ENCODE measurements at places on chromosomes 7 and 10.

- no peak for DNase-seq
These were observed 9.8 kb downstream of the TNS3 start for GRCh38 chr7:47572094-47572445.

GRCh38 chr10:117165538-117166417 lies 27.7 kb upstream of the VAX1 start:
- DNase-seq: peak; percentile 88

- DNase-seq: no peak
These were observed 68.9 kb upstream of the NFE2L3 start for GRCh38 chr7:26083113-26083512.

DNA sequence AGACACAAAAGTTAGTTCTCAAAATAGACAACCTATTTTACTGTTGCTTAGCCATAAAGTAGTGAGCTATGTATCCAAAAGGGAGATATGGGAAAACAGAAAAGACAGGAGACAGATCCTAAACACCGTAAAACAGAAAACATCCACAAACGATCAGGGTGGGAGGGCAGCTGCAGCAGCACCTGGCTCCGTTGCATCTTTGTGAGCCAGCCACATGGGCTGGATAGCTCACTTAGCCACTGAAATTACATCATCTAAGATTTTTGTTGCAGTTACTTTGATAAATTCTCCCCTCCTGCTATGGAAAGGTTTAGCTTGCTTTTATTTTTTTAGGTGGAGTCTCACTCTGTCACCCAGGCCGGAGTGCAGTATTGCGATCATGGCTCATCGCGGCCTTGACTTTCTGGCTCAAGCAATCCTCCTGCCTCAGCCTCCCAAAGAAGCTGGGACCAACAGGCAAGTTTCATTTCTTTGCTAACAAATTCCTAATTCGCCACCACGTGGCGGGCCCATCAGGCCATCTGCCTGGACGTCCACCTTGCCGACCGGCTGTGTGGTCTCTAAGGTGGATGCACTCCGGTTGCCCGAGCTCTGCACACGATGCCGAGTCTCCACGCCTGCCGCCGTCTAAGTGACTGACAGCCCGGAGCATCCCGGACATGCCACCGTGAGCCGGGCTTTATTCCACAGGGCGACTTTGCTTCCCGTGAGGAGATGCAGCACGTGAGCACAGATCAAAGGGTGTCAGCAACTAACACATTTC lies 159.8 kb downstream of the DIP2C start:
- DNase-seq: no peak

GRCh38 chr10:133474027-133474426 lies 20.3 kb downstream of the SCART1 start:
- DNase-seq: no peak

DNA sequence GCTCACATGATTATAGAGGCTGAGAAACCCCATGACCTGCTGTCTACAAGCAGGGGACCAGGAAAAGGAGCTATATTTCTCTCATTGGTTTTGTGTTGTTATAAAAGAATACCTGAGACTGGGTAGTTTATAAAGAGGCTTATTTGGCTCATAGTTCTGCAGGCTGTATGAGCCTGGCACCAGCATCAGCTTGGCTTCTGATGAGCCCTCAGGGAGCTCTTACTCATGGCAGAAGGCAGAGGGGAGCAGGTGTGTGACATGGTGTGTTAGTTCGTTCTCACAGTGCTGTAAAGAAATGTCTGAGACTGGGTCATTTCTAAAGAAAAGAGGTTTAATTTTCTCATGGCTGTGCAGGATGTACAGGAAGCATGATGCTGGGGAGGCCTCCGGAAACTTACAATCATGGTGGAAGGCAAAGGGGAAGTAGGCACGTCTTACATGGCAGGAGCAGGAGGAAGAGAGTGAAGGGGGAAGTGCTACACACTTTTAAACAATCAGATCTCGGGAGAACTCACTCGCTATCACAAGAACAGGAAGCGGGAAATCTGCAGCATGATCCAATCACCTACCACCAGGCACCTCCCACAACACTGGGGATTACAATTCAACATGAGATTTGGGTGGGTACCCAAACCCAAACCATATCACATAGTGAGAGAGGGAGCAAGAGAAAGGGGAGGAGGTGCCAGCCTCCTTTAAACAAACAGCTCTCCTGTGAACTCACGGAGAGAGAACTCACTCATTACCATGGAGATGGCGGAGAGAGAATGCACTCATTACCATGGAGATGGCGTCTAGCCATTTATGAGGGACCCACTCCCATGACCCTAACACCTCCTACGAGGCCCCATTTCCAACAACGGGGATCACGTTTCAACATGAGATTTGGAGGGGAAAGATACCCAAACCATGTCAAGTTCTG lies 133.4 kb downstream of the JCAD start:
- DNase-seq: no peak

GRCh38 chr7:45185028-45185863 lies 27.7 kb downstream of the RAMP3 start:
- no peak for DNase-seq

DNA sequence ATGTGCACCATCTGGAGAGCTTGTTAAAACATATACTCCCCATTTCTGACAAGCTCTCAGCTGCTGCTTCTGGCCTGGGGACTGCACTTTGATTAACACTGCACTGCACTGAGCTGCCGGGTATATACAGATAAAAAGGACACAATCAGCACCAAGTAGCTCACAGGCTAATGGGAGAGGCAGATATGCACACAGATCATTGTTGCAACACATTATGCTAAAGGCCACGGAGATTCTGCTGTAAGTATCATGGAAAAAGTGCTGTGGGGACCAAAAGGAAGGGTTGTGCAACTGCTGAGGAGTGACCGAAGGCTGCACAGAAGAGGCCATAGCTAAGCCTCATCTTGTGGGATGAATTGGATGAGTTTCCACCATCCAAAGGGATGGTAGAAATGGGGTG lies 455.2 kb downstream of the SORCS3 start:
- DNase-seq: no peak

DNA sequence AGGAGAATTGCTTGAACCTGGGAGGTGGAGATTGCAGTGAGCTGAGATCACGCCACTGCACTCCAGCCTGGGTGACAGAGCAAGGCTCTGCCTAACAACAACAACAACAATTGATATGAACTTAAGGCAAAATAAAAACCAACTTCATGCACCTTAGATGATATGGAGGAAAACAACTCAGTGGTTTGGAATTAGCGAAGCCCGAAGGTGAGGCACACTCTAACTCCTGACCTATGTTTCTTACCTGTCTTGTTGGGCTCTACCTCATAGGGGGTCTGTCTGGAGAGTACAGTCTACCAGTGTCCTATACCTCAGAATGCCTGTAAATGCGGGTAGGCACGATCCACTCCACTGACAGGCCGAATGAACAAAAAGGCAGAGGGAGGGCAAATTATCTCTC lies 24.3 kb upstream of the COBL start:
- DNase-seq: no peak

Measured in urothelium cell line (cell line).